ENCODE measurements at places on chromosomes 7 and 10.

- DNase-seq, result no peak
Measured at GRCh38 chr7:95433952-95434556, 774 bp downstream of the PON2 start.

GRCh38 chr10:72218726-72219125 lies 2.6 kb upstream of the ASCC1 start:
- no peak for DNase-seq

GRCh38 chr7:74025730-74026129 lies 2.2 kb upstream of the ELN start:
- DNase-seq, result no peak

DNA sequence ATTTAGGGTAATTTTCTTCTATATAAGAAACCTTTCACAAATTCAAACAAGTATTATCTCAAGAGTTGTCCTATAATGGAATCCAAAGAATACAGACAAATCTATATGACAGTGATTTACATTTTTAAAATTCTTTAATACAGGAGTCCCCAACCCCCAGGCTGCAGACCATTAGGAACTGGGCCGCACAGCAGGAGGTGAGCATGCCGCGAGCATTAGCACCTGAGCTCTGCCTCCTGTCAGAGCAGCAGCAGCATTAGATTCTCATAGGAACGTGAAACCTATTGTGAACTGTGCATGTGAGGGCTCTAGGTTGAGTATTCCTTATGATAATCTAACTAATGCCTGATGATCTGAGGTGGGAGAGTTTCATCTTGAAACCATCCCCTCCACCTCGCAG lies 37.7 kb downstream of the SNX13 start:
- no peak for DNase-seq

GRCh38 chr7:64602518-64602917 lies 39.6 kb upstream of the ZNF680 start:
- no peak for DNase-seq
